ENCODE measurements at places on chromosomes 1 and 21.

DNA sequence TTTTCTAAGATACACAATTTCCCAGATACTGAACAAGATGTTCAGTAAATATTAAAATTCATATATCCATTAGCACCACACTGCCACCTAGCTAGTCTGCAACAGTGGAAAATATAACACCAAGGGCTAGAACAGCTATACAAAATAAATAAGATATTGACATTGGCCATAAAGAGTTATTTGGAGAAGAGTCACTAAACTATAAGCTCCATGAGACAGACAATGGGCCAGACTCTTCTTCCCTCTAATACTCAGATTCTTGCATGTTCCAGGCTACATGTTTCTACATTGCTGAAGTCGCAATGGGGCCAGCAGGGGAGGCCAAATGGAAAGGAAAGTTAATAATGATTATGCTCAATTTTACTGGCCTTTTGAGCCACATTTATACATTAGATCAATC, 21.5 kb downstream of the SPATA6 start:
- DNase-seq: no peak

DNA sequence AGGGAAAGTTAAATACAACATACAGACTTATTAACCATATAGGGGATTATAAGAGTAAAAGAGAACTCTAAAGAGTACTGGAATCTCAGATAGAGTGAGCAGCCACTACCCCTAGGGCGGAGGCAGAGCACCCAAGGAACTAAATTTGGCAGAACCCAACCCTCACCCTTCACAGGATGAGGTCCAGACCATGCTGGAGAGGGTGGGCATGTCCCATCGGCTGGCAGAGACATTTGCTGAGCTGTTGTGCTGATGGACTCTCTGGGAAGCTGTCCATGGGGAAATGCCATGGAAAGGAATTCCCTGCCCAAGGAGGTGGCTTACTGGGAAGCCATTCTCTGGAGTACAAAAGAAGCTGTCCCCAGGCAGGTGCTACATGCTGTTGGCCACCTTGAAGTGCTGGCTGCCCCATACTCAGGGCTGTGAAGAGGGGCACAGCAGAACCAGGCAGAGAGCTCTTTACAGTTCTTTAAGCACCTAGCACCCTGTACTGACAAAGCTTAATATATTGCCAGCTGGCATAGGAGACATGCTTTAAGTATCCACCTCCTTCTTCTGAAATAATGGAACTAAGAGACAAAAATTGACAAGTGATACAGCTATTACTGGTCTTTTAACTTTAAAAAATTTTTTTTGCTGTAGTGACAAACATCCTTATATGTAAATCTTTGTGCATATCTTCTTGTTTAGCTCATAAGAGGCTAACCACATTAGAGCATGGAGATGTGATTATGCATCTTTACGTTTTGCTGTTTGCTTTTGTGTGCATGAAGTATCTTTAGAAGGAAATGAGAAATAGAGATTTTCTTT, 29.6 kb downstream of the TSNAX start:
- no peak for DNase-seq

GRCh38 chr1:86708920-86709319, 4.5 kb downstream of the SH3GLB1 start:
- DNase-seq: no peak

DNA sequence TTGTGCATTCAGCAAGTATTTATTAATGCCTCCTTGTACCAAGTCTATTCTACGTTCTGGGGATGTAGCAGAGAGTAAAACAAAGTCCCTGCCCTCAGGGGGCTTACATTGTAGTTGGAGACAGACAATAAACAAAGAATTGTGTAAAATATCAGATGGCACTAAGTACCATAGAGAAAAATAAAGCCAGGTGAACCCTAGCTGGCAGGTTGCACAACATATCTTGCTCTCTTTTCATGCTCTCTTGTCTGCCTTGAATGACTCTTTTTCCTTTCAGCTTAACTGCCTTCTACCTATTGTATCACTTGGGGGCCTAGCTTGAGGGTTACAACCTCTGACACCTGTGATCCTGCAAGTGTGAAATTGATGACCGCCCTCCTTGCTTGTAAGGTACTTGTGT, 20.7 kb upstream of the FASLG start:
- DNase-seq: no peak

GRCh38 chr1:40102896-40103295, 5.8 kb upstream of the PPT1 start:
- no peak for DNase-seq

DNA sequence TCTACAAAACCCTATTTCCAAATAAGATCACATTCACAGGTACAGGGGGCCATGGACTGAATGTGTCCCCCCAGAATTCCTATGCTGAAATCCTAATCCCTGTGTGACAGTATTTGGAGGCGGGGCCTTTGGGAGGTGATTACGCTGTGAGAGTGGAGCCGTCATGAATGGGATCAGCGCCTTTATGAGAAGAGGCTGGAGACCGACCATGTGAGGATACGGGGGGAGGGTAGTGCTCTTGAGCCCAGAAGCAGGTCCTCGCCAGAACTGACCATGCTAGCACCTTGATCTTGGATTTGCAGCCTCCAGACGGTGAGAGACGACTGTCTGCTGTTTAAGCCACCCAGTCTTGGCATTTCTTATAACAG, 23.8 kb upstream of the KIF26B start:
- no peak for DNase-seq

DNA sequence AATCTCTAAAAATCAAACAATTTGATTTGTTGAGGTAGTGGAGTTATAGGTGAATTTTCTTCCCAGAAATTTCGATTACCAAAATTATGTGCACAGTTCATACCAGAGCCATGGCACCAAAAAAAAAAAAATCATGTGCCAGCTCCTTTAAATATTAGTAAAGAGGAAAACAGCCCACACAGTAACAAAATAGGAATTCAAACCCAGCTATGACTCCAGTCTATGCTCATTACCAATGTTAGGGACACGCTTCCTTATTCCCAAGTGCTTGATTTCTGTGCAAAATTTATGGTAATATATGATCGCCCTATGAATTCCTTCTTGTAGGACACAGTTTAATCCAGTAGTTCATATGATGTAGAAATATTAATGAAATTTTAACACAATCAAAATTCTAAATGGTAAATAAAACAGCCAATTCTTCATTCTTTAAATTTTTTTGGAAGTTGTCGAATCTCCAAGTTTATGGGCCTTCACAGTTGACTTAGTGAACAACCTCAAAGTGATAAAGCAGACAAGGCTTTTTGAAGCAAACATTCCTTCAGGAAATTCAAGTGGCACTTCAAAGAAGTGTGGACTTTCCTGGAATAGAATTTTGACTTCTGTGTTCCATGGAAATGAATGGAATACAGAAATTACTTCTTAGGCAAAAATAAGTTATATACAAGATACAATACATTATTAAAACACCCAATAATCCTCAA, 1.9 kb downstream of the TOR1AIP2 start:
- no peak for DNase-seq

DNA sequence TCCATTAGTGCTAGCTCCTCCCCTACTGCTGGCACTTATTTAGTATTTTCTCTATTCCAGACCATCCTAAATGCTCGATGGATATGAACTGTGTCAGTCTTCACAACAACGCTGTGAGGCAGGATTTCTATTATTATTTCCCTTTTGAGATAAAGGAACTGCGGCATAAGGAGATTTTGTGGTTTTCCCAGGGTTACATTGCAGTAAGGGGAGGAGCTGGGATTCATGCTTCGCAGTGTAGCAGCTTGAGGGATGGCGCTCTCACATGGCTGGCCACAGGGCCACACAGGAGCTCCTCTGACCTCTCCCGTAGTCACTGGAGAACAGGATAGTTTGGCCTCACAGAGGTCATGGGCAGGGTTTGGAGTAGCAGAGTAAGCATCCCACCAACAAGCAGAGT, 116.9 kb downstream of the BEND5 start:
- DNase-seq: no peak

GRCh38 chr21:14699433-14700407, 153.6 kb upstream of the SAMSN1 start:
- no peak for DNase-seq

DNA sequence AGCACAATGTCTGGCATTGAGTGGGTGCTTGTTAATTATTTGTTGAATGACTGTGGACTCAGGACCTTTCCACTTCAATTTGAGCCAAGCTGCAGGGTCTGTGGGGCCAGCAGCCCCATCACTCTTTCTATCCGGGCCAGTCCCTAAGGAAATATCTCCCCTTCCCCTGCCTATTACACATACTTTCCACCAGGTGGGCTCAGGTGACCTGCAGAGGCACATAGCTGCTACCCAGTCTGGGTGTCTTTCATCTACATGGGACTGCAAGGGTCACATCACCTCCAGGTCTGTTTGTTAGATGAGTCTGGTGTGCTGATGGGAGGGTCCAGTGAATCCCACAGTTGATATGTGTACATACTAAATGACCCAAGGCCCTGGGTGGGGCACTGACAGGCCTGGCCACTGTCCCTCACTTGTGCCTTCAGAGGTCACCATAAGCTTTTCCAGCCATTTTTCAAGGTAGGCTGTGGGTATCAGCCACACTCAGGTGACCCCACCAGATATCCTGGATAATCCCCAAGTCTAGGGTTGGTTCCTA, 59.5 kb upstream of the KDM4A start:
- no peak for DNase-seq

DNA sequence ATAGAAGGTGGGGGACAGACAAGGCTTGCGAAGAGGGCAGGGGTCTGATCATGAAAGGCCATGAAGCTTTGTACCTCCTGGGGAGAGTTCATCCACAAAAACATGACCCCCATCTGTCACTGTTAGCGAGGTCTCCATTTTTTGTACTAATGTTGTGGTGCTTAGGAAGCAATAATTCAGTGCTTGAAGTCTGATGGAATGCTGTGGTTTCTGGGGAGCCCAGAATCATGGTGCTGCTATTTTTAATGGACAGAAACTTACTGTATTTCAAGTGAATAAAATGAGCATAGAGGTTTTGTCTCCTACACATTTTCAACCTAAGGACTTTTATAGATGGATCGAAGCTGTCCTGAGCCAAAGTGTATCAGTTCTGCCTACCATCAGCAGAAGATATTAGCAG, 28.2 kb upstream of the RGL1 start:
- no peak for DNase-seq

DNA sequence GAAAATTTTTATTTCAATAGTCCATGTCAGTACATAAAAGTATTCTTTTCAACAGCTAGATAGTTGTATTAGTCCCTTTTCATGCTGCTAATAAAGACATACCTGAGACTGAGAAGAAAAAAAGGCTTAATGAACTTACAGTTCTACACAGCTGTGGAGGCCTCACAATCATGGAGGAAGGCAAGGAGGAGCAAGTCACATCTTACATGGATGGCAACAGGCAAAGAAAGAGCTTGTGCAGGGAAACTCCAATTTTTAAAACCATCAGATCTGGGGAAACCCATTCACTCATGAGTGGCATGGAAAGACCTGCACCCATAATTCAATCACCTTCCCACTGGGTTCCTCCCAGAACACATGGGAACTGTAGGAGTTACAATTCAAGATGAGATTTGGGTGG, 50.7 kb downstream of the PTGFR start:
- no peak for DNase-seq

GRCh38 chr1:87963556-87963955, 634.9 kb downstream of the LMO4 start:
- no peak for DNase-seq

GRCh38 chr1:7287013-7287412, 484.1 kb upstream of the VAMP3 start:
- no peak for DNase-seq

Measured in KG1 (cell line).